ENCODE measurements at places on chromosomes 7 and 10. TPM values are rescaled to one million over a fixed set of nuclear protein-coding genes. Genes with fewer than 3 reads are reported as not detected.

Gene MNX1
- total RNA-seq = not detected

DNA sequence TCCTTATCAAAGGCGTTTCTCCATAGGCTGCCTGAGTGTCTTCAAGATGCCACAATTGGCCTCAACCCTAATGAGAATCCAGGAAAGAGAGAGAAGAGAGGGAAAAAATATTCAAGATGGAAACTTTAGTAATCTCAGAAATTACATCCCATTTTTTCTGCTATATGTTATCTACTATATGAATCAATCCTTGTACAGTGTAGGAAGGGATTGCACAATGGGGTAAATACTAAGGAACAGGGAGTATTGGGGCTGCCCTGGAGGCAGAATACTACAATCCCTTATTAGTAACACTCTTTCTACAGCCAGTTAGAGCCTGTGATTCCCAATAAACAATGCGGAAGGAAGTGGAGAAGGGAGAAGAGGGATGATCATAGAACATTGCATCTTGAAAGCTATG lies 27.9 kb downstream of the TFPI2 start:
- no peak overlapping the region for H3K27ac ChIP-seq
- no peak overlapping the region for H3K4me3 ChIP-seq
- no peaks in the 10 kb centered on the region for H3K36me3 ChIP-seq

Gene CCDC146
- total RNA-seq = 2.9 TPM

DNA sequence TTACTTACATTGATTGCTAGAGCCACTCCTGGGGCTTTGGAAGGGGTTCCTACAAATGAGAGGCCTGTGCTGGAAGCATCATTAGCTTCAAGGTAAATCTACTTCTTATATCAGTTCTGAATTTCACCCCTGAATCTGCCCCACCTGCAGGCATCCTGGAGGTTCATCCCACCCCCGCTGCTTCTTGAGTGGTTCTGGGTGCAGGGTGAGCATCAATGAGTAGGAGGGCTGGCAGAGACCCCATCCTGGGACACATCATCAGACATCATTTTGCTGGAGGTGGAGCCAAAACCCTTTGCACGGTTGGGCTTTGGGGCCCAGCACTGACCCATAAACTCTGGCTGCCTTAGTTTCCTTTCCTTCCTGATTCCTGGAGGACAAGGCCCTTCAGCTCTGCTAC lies 143.7 kb downstream of the PTPN20 start:
- H3K27ac ChIP-seq = no peak overlapping the region
- no peaks in the 10 kb centered on the region for H3K4me1 ChIP-seq
- H3K4me3 ChIP-seq = no peak overlapping the region
- H3K27me3 ChIP-seq = peaks cover 3% of the 10 kb centered on the region
- H3K36me3 ChIP-seq = no peaks in the 10 kb centered on the region

Gene SFRP5
- total RNA-seq = not detected

Gene TMEM229A
- not detected for total RNA-seq

DNA sequence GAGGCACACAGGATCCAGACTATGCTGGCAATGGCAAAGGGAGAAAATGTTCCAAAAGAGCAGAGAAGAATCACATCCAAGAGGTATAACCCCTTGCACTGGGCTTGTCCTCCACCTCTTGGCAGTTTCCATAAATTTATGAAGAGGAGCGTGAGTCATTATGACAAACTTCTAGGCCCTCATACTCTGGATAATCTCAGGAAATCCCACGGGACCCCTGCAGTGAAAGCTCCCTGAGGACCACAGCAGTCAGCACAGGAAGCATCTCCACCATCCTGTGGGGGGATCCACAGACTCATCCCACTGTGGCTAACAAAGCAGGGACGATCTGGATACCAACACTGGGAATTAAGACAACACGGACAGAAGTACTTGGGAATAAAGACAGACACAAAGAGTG lies 30.3 kb upstream of the GPAM start:
- no peaks in the 10 kb centered on the region for H3K36me3 ChIP-seq
- no peaks in the 10 kb centered on the region for H3K4me1 ChIP-seq
- H3K27ac ChIP-seq = no peak overlapping the region
- H3K27me3 ChIP-seq = no peaks in the 10 kb centered on the region

DNA sequence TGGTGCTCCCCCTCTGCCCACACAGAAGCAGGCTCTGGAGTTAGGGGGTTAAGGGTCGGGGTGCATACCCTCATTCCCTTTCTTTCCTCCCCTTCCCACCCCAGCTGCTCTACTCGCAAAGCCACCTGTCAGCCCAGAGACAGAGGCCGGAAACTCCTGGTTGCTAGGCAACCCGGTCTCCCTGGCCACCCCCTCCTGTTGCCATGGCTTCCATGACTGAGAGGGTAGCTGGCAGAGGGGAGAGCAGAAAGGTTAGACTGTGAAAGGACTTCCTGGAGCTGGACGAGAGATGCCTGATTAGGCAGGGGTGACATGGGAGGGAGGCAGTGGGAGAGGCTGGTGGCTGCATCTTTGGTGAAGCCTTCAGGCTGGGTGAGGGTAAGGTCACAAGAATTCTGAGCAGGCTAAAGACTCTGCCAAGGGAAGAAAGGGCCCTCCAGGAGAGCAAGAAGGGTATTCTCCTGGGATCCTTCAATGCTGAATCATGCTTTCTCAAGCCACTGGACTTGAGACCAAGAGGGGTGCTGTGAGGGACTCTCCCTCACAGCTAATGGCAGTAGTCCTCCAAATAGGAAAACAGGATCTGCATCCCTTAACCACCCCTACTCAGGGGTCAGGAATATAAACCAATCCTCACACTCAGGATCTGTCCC lies 5.4 kb downstream of the PSD start:
- peaks cover 38% of the 10 kb centered on the region for H3K27me3 ChIP-seq
- H3K27ac ChIP-seq = no peak overlapping the region
- no peaks in the 10 kb centered on the region for H3K36me3 ChIP-seq
- no peak for DNase-seq
- no peak overlapping the region for H3K4me3 ChIP-seq

Gene AKR1C8
- not detected for total RNA-seq

DNA sequence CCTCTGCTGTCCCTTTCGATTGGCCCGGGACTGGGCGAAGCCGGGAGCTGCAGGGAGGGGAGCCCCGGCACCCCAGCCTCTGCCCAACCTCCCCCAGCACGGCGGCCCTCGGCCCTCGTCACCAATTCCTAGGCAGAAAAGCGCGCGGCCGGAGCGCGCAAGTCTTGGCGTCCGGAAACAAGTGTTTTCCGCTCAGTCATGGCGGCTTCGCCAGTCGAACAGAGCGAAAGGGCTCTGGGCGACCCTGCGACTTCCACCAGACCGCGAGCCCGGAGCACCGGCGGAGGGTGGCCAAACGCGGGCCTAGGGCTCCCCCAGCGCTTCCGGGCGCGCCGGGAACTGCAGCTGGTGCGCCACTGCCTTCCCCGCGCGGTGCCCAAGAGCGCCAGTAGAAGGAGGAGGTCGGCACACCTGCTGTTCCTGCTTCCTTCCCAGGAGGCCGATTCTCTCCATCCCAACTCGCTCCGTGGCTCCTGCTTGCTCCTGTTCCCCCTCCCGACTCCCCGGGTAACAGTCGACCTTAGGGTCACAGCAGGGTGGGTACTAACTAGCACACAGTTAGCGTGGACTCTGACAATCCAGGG lies 729.9 kb downstream of the ZWINT start:
- peak; percentile 15 for DNase-seq
- no peak overlapping the region for H3K27ac ChIP-seq
- peaks cover 4% of the 10 kb centered on the region for H3K4me1 ChIP-seq

Gene ARF5
- 133 TPM for total RNA-seq
